ENCODE measurements at places on chromosomes 12 and 14.
A peak's percentile ranks its signal among the peaks of the same experiment; 100 is the strongest.

GRCh38 chr12:109652233-109652976, 61.2 kb upstream of the FAM222A start:
- no peak for DNase-seq

DNA sequence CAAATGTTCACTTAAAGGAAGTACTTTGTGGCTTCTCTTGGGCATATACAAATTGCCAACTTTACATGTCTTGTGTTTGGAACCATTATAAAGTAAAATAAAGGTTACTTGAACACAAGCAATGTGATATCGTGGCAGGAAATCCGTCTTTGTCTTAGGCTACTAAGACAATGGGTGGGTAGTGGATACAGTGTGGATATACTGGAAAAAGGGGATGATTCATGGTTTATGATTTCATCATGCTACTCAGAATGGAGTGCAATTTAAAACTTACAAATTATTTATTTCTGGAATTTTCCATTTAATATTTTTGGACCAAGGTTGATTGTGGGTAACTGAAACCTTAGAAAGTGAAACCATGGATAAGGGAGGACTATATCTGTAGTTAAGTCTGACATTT, 48.4 kb downstream of the MYRFL start:
- no peak for DNase-seq

DNA sequence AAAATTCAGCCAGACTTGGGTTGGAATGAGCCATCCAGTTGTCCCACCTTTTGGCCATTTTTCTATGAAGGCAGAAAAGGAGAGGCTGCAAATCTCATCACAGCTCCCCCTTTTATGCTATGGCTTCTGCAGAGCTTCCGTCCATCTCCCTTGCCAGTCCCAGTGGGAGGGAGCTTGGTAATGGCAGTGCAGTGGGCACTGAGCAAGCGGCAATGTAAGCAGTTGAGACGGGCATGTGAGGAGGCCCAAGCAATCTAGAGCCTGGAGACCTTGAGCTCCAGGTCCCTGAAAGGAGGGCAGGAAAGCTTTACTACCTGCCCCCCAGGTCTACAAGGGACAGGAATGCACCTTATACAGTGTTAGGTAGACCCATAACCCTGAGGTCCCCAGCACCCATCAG, 73.1 kb downstream of the CRACR2A start:
- no peak for DNase-seq

DNA sequence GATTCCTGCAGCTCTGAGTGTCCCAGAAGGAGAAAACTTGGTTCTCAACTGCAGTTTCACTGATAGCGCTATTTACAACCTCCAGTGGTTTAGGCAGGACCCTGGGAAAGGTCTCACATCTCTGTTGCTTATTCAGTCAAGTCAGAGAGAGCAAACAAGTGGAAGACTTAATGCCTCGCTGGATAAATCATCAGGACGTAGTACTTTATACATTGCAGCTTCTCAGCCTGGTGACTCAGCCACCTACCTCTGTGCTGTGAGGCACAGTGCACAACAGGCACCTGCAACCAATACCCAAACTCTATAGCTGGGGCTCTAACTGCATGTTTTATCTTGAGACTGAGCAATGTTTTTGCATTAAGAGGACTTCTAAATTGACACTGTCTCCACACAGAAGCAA, 379.2 kb upstream of the OR4E1 start:
- no peak for DNase-seq

- no peak for DNase-seq
These were observed 68.9 kb upstream of the STAC3 start for GRCh38 chr12:57319678-57320469.

DNA sequence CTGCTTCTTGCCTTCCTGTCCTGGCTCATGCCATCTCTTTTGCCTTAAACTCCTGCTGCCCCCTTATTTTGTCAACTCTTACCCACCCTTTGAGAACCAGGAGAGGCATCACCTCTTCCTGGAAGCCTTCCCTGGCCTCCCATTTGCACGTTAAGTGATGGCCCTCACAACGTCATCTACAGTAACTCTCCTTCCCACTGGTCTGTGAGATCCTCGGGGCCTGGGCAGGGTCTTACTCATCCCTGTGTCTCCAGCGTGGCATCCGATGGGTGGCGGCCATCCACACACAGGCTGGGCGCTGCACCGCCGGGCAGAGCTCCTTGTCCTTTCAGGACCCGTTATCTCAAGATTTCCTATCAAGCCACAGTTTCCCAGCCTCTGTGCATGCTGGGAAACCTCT, 16.8 kb upstream of the CACNA2D4 start:
- DNase-seq: no peak

DNA sequence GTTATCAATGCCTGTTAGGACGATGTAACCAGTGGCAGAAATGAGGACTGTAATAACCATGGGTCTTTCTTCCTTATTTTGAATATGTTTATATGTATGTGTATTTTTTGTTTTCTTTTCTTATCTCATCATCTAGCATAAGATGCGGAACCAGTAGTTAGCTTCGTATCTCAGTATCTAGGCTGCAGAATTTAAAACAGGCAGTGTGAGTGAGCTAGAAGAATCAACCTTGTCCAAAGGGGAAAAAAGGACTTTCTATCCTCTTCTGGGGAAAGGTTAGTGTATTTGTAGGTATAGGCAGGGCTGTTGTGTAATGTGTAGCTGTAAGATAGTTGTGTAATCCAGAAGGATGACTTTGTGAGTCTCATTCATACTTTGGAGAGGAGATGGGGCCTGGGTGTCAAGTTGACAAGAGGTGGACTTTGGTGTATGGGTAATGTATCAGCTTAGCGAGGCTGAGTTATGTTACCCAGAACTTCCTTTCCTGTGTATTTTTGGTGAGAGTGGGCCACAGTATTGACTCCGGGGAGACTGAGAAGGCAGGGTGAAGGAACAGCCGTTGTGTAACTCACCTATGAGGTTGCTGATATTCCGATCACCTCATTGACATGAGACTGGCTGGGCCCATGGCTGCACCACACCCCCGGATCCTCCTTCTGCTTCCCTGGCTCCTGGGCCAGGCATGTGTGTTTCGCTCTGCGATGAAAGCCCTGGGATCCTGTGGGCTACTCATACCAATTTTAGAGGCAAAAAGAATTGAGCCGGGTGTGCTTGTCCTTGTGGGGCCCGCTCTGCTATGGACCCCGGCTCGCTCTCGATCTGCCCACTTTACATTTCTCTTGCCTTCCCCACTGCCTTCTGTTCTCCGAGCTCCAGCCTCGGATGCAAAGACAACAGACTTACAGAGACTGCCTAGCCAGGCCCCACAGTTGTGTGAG, 24.3 kb downstream of the DLK1 start:
- no peak for DNase-seq

DNA sequence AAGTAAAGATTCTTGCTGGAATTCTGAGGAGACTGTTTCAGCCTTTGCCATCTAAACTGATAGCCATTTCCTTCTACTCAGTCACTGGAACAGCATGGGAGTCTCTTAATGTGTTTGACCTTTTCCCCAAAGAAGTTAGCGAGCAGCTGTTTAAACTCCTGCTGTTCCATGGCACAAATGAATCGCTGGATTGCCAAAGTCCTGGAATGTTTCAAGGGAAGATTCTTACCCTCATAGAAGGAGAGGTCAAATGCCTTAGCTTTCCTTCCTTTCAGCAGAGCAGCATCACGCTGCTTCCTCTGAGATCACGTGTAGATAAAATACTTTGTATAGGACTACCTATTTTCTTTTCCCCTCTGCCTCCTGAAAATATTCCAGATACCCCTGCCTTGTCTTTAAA, 10.5 kb upstream of the NR2C1 start:
- DNase-seq: no peak

DNA sequence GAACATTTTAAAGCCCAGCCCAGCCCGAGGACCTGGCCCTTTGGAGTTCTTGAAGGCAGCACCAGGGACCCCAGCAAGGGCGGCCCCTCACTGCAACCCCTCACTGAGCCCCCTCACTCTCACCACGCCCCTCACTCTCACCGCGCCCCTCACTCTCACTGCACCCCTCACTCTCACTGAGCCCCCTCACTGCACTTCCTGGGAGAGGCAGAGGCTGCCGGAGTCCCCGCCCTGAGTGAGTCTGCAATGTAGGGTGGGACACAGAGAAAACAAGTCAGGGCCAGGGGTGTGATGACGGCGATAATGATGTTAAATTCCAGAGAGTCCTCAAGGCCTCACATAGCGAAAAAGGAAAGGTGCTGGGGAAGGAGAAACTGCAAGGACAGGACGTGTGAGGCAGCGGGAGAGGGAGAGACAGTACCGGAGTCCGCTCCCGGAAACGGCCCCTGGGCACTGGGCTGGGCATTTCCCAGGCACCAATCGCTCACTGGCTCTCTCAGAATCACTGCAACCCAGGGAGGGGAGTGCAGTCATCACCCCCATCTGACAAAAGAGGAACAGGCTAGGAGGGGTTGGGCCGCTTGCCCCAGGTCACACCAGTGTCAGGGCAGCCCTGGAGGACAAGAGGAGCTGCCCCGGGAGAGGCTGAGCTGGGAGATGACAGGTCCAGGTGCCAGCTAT, 24.9 kb downstream of the CCDC88C start:
- DNase-seq: no peak

DNA sequence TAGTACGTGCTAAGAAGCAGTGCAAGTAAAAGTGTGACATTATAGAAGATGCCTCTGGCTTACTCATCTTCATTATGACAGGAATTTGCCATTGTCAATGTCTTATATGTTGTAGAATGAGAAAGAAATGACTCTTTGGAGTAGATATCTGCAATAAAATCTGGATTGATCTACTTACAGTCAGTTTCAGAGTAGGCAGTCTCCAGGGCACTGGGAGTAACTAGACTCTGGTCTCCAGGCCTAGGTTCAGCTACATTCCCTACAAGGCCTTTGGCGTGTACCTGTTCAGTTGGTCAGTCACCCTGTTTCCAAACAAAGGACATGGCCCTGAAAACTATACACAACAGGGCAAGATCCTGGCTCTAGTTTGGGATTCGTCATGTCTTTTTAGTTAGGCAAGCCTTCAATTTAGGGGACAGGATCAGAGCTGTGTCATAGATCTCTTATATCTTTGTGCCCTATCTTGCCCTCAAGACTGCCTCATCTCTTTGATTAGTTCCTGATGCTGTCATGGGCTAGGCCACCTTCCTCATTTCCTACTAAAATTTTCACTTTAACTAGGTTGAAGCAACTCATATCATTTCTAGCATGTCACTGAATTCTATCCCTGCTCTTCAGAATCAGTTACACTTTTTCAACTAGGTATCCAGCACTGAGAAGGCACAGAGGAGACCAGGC, 410.0 kb downstream of the RAD51B start:
- DNase-seq: no peak

DNA sequence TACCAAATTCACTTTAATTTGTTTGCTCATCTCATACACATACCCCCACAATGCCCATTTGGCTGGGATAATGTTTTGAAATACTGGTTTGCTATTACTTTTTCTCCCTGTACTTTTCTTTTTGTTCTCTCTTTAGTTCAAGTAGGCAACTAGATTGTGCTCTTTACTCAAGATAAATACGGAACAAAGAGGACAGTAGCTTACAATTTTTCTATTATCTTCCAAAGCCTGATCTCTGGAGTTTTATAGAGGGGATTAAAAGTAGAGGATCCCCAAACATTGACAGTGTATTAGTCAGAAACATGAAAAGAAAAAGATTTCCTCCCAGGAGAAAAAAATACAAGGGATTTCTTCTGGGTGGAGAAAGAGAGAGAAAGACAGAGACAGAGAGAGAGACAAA, 102.1 kb upstream of the FSCB start:
- DNase-seq: no peak

- DNase-seq: no peak
These were observed 33.6 kb downstream of the HCAR2 start for GRCh38 chr12:122669397-122670070.

- DNase-seq: no peak
These were observed 41.7 kb downstream of the SMIM41 start for GRCh38 chr12:52120951-52121823.

- DNase-seq: no peak
These were observed 24.4 kb downstream of the SSPN start for GRCh38 chr12:26219736-26220135.

DNA sequence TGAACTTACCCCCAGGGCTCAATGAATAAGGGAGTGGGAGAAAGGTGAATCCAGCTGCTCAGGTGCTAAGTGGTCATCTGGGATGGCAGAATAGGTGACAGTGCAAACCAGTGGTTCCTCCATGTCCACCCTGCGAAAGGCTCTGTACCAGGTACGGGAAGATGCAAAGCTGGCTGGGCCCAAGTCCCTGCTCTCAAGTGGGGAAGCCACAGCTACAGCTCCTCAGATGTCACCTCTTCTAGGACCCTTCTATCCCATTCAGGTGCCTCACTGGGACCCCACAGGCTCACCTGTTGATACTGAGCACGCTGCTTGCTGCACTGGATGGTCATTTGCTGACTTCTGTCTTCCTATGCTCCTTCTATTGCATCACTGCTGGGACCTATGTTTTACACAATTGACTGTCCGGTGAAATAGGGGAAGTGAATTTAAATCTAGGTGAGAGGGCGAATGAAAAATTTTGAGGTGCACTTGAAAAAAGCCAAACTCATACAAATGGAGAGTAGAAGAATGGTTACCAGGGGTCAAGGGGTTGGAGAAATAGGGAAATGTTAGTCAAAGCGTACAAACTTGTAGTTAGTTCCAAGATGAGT, 20.3 kb upstream of the PPP4R4 start:
- DNase-seq: no peak

DNA sequence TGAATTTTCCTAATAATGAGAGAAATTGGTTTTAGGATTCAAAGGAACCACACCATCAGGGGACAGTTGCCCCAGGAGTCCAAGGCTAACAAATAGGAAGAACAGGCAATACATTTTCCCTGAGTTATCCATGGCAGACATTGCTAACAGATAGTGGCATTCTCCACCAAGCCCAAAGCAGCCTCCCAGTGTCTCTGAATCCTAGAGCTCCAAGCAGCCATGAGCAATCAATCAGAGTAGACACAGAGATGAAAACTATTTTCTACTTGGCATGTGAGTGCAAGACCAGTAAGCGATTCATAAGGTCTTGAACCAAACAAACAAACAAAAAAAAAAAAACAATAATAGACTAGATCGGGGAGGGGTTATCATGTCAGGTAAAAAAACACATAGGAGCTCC, 515.7 kb downstream of the MED13L start:
- no peak for DNase-seq

DNA sequence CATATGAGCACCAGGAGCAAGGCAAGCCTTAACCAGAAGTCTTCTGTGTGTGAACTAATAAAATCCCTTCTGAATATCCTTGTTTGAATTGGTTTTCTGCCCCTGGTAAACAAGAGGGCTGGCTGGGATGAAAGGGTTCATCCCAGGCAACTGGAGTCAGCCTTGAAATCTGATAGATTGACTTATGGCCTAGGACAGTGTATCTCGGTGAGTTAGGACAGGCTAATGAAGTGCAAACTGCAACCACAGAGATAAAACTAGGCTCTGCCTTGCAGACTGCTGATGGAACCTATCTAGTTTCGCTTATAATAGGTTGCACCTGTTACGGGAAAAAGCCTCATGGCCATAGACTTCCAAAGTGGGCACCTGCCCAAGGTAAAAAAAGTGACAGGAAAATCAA, 451.9 kb upstream of the NOVA1 start:
- DNase-seq: no peak

- DNase-seq: no peak
These were observed 41.8 kb upstream of the CORO1C start for GRCh38 chr12:108772891-108773797.

GRCh38 chr14:43161477-43161876, 1345.6 kb downstream of the FSCB start:
- DNase-seq: no peak

GRCh38 chr12:8829125-8829518, 6.7 kb downstream of the A2ML1 start:
- no peak for DNase-seq

- DNase-seq: peak; percentile 28
These were observed 431 bp upstream of the RHOJ start for GRCh38 chr14:63203618-63204406.

Data from hypothalamus (tissue), 51 donors.